AG08395 (cell line): ENCODE measurements at places on chromosomes 6 and 20.
A peak's percentile ranks its signal among the peaks of the same experiment; 100 is the strongest.

DNA sequence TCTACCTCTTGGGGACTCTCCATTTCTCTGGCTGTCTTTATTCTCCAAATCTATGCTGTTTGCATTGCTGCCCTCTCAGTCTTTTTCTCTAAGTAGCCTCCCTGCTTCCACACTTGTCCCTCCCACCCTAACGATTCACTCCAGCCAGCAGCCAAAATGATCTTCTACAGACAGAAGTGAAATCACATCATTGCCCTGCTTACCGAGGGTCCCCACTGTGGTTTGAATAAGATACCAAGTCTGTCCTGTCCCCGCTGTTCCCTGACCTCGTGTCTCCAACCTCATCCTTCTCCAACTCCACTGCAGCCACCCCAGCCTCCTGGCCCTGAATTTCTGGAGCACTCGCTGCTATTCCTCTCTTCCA lies 11.5 kb upstream of the OCSTAMP start:
- DNase-seq: no peak

- no peak for DNase-seq
Observed at GRCh38 chr6:38406096-38406495, 233.6 kb downstream of the BTBD9 start.

DNA sequence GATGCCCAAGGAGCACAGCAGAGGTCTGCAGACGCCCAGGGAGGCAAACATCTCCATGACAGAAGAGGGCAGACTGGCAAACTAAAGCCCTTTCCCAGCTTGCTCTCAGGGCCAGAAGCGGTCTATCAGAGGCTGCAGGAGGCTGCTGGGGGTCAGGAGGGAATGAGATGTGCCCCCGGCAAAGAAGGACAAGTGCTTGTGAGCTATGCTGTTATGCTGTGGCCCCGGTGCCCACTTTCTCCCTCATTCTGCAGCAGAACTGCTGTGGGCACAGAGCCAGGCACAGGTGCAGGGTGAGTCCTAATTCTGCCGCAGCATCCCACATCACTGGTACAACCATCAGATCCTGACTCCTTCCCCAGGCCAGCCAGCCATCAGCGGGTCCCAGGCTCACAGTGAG lies 46.4 kb downstream of the LRFN2 start:
- DNase-seq: no peak

DNA sequence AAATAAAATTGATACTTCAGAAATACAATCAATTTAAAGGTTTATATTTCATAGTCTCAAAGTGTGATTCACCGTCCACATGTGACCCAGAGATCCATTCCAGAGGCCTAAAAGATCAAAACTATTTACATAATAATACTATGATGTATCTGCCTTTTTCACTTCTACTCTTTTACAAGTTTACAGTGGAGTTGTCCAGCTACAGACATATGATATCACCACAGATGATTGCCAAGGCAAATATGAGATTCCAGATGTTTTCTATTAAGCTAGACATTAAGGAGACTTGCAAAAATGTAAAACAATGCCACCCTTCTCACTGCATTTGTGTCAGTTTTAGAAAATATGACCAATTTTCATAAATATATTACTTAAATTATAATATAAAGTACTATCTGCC lies 443.7 kb downstream of the GJA1 start:
- peak; percentile 33 for DNase-seq

DNA sequence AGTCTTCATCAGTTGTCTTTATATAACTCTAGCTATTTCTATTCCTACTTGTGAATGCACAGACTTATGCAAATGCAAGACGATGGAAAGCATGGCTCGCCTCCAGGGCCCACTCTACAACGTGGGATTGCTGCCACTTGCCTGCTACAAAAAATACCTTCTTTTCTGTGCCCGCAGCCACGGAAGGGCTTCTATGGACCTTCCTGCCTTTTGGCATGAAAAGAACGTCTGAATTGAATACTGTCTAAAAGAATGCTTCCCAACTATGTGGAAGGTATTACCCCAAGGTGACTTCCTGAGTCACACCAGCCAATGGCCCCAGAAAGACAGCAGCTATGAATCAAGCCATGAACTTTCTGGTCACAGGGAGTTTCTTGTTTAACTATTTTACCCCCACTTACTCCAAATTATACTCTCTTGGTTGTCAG lies 261.2 kb downstream of the HIVEP2 start:
- DNase-seq: no peak

DNA sequence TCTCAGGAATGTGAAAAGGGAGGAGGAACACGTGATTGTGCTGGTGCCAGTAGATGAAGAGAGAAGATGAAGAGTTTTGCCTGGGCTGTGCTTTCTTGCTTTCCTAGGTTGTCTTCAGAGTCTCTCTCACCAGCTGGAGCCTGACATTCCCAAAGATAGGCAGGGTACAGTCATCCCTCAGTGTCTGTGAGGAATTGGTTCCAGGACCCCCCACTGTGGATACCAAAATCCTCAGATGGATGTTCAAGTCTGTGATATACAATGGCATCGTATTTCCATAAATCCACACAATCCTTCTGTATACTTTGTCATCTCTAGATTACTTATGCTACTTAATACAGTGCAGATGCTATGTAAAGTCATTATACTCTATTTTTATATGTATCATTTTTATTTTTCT lies 113.5 kb downstream of the SAMD5 start:
- DNase-seq: no peak

GRCh38 chr6:167946007-167946406 lies 51.5 kb upstream of the KIF25 start:
- no peak for DNase-seq

GRCh38 chr6:154782193-154782592 lies 49.0 kb downstream of the SCAF8 start:
- DNase-seq: no peak

DNA sequence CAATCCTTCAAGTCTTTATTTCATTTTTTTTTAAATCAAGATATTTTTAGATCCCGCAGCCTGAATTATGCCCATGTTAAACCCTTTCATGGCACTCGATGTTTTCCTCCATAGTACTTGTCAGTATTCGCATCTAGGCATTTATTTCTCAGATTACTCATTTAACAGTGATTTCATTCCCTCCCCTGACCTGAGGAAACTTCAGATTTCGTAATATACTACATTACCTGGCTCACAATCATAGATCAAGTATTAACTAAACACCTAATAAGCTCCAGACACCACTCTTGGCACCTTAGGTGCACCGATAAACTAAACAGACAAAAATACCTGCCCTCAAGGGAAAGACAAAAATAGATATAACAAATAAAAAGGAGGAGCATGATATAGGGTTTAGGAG lies 413.2 kb upstream of the GJE1 start:
- no peak for DNase-seq

- DNase-seq: no peak
Observed at GRCh38 chr6:125586605-125587004, 162.8 kb upstream of the HEY2 start.

GRCh38 chr6:36241728-36242127 lies 28.1 kb upstream of the PNPLA1 start:
- peak; percentile 31 for DNase-seq

DNA sequence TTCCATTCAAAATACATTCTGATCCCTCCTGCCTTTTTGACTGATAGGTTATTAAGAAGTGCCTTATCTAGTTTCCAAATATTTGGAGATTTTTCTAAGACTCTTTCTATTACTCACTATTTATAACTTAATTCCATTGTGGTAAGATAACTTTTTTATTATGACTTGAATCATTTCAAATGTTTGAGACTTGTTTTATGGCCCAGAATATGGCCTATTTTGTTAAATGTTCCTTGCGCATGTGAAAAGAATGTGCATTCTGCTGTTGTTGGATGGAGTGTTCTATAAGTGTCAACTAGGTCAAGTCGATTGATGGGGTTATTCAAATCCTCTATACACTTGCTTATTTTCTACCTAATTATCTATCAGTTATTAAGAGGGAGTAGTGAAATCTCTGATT lies 13.1 kb upstream of the TCP11 start:
- DNase-seq: no peak

- no peak for DNase-seq
Observed at GRCh38 chr6:90139272-90139817, 157.3 kb downstream of the BACH2 start.

DNA sequence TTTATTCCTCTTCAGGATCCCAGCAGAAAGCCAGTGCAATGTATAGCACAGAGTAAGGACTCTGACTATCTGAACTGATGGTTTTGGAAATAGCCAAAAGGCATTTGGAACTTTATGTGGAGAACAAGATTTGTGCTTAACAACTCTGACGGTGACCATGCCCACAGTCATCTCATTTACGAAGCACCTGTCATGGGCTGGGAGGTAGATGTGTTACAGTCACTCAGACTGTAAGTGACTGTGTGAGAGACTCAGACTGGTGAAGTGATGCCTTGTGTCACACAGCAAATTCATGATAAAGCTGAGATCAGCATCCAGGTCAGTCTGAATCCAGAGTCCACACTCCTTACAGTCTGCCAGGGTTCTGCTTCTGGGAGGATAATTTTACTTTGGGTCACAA lies 23.9 kb upstream of the FAM83C start:
- no peak for DNase-seq

DNA sequence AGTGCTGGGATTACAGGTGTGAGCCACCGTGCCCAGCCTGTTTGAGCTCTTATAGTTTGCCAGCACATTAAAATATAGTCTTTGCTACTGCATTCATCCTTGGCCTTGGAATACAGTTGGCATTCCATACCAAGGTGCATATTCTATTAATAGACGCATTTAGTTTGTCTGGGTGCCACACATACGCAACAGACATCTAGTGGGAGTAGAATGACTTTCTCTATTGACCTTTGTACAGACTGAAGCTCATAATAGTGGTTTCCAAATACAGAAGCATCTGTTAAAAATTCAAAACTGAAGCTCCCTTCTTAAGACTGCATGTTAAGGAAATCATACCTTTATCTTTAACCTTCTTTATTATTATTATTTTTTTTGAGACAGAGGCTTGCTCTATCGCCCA lies 46.7 kb upstream of the FNDC1 start:
- DNase-seq: no peak

DNA sequence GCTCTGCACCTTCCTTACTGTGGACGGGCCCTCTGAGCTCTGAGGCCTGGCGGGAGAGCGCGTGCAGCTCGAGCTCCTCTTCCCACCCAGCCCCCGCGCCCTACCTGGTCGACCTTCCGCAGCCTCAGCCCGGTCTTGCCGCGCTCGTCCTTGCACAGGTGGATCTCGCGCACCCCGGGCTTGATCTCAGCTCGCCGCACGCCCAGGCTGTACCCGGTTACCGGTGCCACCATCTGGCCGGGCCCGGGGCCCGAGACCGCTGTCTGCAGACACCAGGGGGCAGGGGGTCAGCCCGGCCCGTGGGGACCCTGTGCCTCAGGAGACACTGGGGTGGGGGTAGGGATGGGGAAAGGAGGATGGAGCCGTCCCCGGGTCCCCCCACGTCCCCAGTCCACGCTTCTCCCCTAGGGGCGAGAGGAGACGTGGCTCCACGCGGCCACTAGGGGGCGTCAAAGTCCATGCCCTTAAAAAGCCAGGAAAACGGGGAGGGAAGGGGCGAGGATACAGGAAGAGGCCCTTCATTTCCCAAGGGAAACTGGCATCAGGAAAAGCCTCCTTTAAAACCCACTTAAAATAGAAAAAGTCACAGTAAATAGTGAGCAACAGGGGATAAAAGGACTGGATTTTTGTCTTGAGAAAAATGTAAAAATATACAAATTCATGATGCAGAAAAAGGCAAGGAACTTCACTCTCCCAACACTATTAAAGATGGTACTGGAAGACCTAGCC lies 15.5 kb downstream of the SDCBP2 start:
- peak; percentile 81 for DNase-seq

- no peak for DNase-seq
Observed at GRCh38 chr6:149924933-149925252, 2.0 kb upstream of the RAET1G start.

GRCh38 chr6:43572015-43572414 lies 3.8 kb downstream of the XPO5 start:
- DNase-seq: no peak

- no peak for DNase-seq
Observed at GRCh38 chr6:124445581-124445980, 516.7 kb upstream of the RNF217 start.

- peak; percentile 55 for DNase-seq
Observed at GRCh38 chr20:45341939-45342854, 6.0 kb downstream of the SDC4 start.

GRCh38 chr6:16228709-16229665 lies 9.4 kb upstream of the GMPR start:
- DNase-seq: no peak

DNA sequence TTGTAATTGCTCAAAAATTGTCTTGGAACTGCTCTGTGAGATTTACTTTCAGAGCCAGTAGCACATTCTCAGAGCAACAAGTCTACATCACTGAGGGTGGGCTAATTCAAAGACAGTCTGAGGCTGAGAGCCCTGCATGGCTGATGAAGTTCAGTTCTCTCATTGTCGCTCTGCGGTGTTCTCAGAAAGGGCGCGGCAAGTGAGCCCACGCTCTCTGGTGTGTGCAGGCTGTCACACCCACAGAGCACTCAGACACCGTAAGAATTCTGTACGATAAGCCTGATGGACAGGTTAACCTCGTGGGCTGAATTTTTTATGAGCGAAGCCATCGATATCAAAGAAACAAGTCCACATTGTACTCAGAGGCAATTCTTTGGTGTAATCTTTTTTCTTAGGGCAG lies 557.8 kb downstream of the HACE1 start:
- DNase-seq: no peak

DNA sequence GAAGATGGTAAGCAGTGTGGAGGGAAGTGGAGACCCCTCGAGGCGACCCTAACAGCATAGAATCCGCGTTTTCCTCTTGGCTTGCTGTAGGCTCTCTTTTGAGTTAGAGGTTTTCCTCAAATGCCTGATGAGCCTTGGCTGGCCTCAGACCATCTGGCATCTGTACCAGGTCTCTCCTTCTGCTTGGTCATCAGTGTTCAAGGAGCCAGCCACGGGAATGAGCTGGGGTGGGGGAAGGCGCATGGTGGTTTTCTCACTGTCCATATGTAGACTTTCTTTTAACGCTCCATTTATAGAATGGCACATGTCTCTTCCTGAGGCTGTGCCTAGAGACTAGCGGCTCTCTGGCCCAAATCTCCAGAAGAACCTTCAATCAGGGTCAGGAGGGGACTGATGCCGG lies 8.1 kb upstream of the GUCA1A start:
- DNase-seq: peak; percentile 86

DNA sequence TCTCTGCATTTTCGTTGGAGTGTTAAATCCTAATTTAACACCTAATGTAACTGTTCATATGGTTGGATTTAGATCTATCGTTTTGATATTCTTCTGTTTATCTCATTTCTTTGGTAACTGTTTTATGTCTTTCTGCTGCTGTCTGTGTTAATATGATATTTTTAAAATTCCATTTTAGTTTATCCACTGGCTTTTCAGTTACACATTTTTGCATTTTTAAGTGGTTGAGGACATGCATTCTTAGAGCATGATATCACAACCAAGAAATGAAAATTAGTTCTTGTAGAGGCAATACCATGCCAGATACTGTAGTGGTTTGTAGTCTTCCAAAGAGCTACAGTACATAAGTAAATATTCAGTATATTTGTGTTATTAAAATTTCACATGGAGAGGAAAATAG lies 58.6 kb downstream of the LIN28B start:
- DNase-seq: peak; percentile 55

DNA sequence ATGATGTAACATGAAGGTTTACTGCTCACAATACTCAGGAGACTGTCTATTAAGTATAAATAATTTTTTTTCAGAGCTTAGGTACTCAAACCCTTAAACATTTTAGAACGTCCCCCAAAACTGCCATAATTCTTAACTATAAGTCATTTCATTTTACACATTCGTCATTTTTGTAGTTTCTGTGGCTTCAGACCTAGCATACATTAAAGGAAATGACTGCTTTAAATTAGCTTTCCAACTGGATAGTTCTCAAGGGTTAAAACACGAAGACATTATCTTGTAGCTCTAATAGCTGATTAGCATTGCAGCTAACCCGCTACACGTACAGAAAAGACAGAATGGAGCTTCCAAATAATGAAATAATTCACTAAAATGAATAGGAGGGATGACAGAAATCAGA lies 24.9 kb upstream of the PLN start:
- no peak for DNase-seq
